ENCODE measurements at places on chromosomes 6 and 20.

DNA sequence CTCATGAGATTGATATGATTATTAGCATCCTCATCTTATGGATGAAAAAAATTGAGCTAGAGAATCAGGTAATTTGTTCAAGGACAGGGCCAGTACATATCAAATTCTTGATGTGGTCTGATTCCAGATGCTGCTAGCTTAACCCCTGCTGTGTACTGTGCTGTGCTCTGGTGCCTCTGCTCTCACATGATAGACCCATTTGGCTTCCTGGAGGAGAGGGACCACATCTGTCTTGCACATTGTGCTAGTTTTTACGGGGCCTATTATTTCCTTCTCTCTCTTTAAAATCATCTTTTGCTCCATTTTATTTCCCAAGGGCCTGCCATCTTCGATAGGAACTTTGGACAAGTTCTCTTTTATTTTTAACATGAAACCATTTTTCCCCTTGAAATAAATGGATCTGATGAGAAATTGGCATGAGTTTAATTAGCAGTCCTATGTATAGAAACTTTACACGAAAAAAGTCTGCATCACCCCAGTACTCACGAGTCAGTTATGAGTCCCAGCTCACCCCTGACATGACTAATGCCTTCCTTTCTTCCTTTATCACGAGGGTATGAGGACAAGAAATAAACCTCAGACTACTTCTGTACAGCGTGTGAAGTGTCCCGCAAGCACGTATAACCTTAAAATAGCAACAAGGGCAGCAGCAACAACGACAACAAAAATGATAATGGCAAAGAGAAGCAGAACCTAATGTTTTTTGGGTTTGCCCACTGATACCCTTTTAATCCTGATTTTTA, 26.5 kb downstream of the CD109 start:
- DNase-seq = peak; percentile 76

- peak; percentile 69 for DNase-seq
These were observed 49.6 kb upstream of the ZNF217 start for GRCh38 chr20:53643031-53643832.

DNA sequence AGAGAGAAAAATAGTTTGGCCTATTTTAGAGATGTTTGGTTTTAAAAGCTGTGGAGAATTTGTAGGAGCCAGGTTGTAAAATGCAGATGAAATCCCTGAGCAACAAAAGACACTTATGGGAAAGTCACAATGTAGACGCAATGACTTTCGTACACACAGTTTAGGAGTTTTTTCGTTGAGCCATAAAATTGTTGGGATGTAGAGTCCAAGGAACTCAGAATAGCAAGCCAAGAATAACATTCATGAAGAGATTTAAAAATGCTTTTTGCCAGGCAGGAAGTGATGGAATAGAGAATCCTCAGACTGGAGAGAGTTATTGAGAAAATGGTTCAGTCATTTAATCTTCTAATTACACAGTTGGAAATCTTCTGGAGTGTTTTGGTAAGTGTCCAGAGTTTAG, 11.5 kb upstream of the PROKR2 start:
- DNase-seq = no peak

GRCh38 chr6:111212625-111213024, 125.3 kb downstream of the SLC16A10 start:
- no peak for DNase-seq

DNA sequence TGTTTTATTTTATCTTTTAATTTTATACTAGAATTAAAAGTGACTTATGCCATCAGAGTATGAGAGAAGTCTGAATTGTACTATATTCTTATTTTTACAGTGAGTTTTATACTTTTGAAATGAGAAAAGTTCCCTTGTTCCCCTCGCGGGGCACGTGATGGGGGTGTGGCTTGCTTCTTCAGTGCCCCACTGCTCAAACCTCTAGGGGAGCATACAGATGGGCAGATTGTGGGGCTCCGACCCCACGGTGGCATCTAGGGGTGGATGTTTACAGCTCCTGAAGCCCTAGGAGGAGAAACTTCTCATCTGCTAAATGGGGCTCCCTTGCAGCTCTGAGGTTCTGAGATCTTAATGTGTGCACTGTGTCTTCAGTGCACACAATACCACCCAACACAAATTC, 11.9 kb upstream of the MAS1L start:
- no peak for DNase-seq

DNA sequence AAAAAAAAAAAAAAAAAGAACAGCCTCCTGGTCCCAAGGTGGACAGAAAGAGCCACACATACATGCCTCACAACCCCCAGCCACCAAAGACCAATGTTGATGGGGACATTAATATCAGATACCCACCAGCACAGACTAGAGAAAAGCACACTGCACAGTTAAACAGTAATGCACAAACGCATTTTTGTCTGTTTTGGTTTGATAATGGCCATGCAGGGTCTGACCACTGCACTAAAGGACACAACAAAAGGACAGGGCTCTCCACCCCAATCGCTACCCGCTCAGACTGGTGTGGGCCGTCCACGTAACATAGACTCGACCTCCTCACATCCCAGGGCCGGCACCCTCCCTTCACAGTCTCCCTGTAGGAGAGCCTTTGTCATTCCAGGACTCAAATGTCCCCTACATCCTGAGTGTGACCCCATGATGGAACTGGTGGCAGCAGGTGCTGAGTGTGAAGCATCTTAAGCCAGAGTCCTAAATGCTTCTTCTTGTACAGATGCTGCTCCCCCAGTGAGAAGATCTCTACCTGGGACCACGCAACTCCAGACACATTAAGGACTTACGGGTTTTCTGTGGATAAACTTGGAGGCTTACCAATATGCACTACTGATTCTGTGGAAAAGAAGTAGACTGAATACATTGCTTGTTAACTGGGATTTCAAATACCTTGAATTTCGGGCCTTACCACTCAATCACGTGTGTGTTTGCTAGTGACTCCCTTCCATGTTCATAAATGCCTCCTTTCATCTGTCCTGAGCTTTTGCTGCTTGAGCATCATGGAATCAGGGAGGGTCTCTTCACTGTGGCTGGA, 28.0 kb downstream of the RRBP1 start:
- DNase-seq = no peak

GRCh38 chr20:9166153-9166780, 97.4 kb downstream of the PLCB4 start:
- DNase-seq = no peak

DNA sequence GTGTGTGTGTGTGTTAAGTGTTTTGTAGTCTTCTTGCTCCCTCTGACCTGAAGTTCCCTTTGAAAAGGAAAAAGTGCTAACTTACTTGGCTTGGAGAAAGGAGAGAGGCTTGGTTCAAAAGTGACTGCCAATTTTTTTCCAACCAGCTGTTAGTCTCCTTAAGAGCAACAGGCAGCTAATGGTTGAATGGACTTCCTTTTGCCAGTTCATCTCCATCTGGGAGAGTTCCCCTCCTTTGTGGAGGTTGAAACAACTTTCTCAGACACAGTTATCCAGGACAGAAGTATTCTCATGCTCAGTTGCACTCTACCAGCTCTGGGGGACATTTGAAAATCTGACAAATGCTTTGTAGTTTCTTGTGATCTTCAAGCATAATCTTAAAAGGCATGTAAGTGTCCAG, 4.5 kb downstream of the RIPOR2 start:
- DNase-seq = no peak

GRCh38 chr20:22008456-22008855, 303.0 kb downstream of the PAX1 start:
- DNase-seq = no peak

DNA sequence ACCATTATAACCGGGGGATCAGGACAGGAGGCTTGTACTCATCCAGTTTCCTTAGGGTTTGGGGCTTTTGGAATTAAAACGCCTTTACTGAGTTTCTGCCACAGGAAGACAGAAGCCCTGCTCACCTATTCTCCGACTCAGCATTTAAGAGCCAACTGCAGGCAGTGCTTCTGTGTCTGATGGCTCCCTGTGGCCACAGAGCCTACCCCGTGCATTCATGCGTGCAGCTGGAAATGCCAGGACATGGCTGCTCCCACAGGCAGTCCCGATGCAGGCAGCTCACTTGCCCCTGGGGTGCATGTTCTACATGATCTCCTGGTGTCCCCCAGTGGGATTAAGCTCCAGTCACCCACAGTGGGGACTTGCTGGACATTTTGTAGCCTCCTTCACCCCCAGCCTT, 22.2 kb downstream of the ZNF831 start:
- DNase-seq = no peak

- no peak for DNase-seq
These were observed 79.7 kb upstream of the FYN start for GRCh38 chr6:111952821-111953540.

GRCh38 chr20:55239269-55239668, 763.9 kb downstream of the DOK5 start:
- DNase-seq = no peak

DNA sequence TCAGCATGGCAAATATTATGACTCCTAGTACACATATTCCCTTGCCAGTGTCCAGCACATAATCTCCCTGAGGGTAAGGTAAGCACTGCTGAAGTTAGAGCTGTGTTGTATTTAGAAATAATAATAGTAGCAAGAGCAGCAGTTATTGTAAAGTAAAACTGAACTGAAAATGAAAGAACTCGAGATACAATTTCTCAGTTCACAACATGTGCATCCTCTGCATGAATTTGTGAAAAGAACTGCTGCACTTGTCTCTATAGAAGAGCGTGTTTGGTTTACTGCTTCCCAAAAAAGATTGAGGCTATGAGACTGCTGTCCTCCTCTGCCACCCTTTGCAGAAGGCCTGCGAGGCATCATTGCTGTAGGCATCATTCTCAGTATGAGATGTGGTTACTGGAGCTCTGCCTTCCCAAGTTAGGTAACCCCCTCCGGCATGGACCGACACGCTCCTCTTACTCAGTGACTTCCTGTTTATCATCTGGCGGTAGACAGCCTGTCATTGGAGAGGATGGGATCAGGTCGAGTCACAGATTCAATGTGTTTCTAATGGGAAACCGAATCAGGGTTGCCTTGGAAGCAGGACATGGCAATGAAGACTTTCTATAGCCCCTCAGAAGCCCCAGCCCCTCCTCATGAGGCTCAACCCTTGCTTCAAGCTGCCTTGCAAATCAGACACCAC, 48.1 kb downstream of the SLC24A3 start:
- DNase-seq = no peak

- no peak for DNase-seq
These were observed 111.1 kb upstream of the SASH1 start for GRCh38 chr6:148231572-148231971.

DNA sequence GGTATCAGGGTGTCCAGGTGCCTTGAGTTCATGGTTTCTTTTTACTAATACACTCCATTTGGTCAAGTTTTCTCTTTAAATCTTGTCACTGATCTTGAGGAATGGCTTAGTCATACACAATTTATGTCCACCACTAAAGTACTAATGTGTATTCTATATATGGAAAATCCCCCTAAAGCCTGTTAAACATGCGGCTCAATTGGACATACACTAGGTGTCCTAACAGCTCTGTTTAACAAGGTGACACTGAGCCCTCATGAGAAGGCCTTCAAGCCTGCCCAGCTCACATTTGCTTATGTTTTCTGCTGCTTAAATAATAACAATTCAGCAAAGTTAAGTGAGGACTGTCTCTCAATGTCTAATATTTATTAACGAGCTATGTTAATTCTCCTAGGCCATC, 31.5 kb downstream of the PDE7B start:
- DNase-seq = no peak

DNA sequence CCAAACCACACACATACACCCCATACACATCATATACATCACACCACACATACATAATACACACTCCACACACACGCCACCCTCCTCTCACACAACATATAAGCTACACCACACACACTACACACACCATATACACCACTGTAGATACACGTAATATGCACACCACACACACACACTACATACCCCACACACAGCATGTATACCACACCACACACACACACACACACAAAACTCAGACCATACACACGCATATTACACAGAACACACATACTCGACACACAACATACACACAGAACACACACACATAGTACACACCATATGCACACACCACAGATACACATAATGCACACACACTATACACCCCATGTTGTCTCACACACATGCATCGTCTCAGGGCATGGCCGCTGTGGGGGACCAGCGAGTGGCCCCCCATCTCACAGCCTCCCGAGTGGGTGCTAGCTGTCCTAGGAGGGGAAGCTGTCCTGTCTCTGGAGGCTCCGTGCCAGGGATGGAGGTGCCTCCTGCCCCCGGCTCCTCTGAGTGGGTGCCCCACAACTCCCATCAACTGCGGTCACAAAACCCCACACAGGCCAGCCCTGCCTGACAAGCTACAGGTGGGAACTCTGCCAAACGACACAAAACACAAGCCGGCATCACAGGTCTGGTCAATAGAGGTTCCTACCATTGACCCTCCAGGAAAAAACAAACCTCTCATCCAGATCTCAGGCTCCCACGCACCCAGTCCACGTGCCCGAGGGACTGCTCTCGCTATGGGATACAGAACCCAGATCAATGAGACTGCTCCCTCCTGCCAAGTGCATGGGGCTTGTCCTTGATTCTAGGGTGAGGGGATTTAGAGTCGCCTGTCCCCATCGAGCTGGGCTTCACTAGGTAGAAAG, 49.1 kb downstream of the DACT2 start:
- no peak for DNase-seq

DNA sequence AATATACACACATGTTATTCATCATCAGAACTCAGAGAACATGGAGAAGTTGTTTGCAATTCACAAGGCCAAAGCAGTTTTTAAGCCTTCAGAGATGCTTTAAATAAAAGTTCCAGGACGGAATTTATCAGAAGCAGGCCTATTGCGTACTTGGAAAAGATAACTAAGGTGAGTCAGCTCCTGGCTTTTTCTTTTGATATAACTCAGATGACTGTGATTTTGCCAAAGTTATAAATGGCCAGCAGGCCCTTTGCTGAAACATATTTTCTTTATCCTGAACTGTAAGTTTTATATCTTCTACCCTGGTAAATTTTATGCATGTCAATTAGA, 55.0 kb upstream of the PLCB1 start:
- DNase-seq = no peak

GRCh38 chr6:149182262-149182661, 135.2 kb upstream of the TAB2 start:
- no peak for DNase-seq
